Upper lobe of right lung (tissue), 1 donor: ENCODE measurements at places on chromosomes 5 and 9. TPM values are rescaled to one million over a fixed set of nuclear protein-coding genes. Genes with fewer than 3 reads are reported as not detected.

PAPPA gene
- total RNA-seq: 2.9 TPM

DNA sequence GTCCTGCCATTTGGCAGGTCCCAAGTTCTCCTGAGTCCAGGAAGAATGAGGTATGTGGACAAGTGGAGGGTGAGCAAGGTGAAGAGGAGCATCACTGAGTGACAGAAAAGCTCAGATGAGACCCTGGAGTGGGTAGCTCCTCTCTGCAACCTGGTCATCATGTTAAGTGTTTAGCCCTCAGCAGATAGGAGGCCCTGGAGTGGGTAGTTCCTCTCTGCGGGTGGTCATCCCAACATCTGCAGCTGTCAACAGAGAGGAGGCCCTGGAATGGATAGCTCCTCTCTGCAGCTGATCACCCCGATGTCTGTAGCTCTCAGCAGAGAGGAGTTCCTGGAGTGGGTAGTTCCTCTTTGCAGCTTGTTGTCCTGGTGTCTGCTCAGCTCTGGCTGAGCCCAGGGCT lies 48.4 kb downstream of the NDUFAF2 start:
- DNase-seq: no peak

DNA sequence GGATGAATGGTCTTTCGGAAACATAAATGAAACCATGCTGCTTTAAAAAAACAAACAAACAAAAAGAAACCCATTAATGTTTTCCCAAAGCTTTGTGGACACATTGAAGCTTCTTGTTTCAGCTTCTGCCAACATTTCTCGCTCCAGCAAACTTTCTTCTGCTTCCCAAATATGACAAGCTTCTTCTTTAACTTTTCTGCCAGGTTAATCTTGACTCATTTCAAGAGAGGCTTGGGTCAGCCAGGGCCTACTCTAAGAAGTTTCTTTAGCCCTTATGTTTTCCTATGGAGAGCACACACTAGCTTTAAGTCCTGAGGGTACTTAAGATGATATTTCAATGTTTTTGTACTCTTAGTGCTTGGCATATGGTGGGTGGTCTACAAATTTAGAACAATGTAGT lies 6.1 kb downstream of the ANXA1 start:
- DNase-seq: no peak

GRCh38 chr5:76490960-76491359 lies 87.9 kb downstream of the IQGAP2 start:
- no peak for DNase-seq

- DNase-seq: no peak
Measured at GRCh38 chr5:113562828-113563400, 49.4 kb downstream of the YTHDC2 start.

- DNase-seq: no peak
Measured at GRCh38 chr9:2411459-2412215, 209.9 kb upstream of the VLDLR start.

DNA sequence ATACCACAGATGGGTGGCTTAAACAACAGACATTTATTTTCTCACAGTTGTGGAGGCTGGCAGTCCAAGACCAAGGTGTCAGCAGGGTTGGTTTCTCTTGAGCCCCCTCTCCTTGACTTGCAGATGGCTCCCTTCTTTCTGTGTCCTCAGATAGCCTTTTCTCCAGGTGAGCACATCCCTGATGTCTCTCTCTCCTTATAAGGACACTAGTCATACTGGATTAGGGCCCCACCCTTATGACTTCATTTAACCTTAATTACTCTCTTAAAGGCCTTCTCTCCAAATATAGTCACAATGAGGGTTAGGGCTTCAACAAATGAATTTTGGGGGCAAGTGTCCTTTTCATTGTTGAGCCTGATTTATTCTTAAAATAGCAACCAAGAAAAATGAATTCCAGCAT lies 14.7 kb downstream of the PTGER4 start:
- DNase-seq: no peak

DNA sequence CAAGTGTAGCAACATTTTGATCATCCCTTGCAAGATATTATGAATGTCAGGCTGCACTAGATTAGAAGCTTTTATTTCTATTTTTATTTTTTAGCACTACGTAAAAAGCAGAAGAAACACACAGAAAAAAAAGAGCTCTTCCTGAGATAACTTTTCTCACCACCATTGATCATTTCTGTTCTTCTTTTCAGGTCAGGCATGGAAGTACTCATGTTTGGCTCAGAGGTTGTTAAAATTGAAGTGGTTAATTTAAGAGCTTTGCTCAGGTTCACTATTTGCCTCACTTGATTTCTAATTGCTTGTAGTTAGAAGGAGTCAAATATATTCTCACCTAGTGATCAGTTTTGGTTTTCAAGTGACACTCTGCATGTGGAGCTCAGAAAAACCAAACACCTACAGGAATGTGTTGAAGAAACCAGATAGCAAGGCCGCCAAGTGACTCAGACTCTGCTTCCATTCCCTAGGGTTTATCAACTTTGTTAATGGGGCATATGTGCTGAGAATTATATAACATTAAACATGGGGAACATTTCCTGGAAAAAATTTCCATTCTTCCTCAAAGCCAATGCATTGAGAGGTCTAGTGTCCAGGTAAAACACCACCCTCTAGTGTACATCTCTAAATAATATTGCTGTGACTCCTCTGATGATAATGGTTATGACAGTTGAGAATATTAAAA lies 679.8 kb downstream of the CETN3 start:
- DNase-seq: no peak

DNA sequence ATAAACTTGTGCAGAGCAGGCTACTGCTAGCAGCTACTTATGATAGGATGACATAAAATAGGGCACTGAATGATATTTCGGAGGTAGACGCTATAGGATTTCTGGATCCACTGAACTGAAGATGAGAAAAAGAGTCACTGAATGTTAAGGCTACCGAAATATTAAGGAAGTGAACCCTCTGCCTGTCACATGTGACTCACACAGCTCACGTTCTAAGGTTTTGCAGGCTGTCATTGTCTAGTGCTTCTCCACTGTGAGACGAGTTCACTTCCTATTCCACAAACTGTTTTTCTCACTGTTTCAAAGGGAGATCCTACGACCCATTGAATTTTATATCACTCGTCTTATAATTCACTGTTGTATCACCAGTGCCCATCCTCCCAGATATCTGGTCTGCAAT lies 100.8 kb downstream of the CTNND2 start:
- DNase-seq: no peak

GRCh38 chr5:125190232-125191087 lies 444.0 kb upstream of the ZNF608 start:
- DNase-seq: no peak
